ENCODE measurements at places on chromosomes 11 and 22. TPM values are rescaled to one million over a fixed set of nuclear protein-coding genes. Genes with fewer than 3 reads are reported as not detected.
A peak's percentile ranks its signal among the peaks of the same experiment; 100 is the strongest.

Gene NLRP14
- 0.19 TPM for total RNA-seq

Gene MLC1
- total RNA-seq, result 2.1 TPM

Gene MRGPRF
- total RNA-seq, result 4.6 TPM

Gene SMARCB1
- total RNA-seq, result 52.5 TPM

Gene CADM1
- 21.4 TPM for total RNA-seq

Gene KRTAP5-10
- not detected for total RNA-seq

Gene C1QTNF4
- total RNA-seq, result 0.30 TPM

Gene FAM111B
- total RNA-seq, result 2.2 TPM

DNA sequence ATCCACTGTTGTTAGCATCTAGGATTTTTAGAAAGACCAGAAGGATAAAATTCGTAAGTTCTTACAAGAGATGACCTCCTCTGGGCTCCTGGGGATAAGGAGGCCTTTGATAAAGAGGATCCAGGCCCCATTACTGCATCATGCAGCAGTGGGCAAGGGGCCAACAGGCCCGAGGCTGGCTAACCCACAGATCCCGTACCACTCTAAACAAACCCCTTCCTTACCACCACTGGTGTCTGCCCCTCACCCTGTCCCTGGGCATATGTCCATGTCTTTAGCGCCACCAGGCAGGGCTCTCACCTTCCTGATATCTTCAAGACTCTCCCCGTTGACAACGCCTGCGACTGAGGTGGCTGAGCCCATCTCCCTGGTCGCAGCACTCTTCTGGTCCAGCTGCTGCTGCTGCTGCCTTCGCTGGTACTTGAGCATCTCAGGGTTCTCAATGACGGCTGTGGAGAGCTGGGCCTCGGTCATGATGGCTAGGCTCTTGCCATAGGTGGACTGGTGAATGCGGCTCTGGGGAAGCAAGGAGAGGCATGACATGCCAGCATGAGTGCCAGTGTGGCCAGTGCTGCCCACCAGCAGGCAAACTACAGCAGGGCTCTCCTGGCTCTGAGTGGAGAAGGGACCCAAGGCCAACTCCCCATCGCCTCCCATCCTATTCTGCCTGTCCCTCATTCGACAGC, 46.2 kb downstream of the HIRA start:
- DNase-seq, result peak; percentile 70

DNA sequence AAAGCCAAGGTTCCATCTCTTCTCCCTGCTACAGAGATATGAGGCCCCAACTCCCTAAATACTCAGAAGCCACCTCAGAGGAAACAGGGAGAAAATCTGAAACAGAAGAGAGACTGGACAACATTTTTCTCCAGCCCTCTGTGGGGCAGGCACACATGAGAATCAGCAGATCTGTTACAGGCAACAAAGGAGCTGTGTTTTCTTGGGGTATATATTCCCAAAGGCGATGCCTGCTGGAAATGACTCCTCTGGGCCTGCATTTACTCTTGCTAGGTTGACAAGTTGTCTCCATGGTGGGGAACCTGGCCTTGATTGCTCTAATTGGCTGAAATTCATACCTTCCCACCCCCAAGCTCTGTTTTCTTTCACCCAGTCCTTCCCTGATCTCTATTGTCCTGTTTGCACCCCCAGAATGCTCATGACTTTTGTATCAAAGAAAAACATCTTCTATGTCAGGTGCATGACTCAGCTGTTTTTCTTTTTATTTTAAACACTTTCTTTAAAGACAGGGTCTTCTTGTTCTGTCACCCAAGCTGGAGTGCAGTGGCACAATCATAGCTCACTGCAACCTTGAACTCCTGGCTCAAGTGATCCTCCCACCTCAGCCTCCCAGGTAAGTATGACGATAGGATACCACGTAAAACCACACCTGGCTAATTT, 23.5 kb upstream of the P2RY6 start:
- DNase-seq, result no peak

DNA sequence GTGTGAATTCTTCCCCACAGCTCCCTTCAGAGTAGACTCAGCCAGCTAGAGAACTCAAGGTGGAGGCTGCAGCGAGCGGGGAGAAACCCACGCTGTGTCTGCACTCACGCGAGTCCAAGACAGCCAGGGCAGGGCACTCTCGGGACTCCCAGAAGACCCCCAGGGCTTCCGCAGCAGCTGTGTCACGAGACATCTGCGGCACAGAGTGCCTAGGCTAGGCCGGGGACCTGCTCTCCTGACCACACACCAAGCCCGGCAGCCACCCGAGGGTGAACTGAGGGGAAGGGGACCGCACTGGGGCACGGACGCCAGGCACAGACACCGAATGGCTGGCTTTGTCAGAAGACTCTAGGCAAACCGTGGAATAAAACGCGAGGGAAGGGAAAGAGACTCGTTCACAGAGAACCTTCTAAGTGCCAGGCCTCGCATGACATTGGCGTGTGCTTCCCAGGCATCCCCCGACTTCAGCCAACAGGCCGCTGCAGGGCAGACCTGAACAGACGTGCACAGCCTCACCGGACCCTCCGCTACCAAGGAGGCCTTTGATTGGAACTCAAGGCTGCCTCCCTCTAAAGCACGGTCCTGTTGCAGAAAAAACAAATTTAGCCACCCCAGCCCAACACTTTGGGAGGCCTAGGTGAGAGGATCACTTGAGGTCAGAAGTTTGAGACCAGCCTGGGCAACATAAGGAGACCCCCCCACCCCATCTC, 18.2 kb upstream of the MOB2 start:
- no peak for DNase-seq

DNA sequence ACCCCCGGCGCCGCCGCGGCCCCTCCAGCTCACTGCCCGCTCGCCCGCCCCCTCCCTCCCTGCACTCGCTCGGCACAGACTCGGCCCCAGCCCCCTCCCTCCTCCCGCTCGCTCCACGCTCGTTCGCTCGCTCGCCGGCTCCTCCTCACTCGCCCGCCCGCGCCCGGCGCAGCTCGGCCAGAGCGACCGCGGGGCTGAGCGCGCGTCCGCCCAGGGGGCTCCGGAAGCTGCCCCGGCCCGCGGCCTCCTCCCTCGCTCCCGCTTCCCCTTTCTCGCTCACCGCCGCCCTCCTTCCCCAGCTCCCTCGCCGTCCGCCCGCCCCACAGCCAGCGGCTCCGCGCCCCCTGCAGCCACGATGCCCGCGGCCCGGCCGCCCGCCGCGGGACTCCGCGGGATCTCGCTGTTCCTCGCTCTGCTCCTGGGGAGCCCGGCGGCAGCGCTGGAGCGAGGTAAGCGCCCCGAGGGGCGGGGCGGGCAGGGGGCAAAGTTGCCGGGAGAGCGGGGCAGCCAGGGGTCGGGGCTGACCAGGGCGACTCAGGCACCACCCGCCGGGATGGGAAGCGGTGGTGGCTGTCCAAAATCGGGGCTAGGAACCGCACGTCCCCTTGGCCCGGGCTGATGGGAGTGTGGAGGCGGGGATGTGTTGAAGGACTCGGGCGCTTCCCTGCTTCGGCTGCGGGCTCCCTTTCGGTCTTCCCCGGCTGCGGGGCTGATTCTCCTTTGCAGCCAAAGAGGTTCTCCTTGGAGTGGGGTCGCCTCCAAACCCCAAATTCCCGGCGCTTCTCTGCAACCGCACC, at the start of gene SEZ6L:
TSS of gene SEZ6L (plus strand) at position 148 of the 797 bp plus-strand sequence. CDS start at position 356, 208 bp downstream.
- DNase-seq, result no peak

- no peak for DNase-seq
These were observed 1.8 kb upstream of the NAALADL1 start for GRCh38 chr11:65059959-65060824.

DNA sequence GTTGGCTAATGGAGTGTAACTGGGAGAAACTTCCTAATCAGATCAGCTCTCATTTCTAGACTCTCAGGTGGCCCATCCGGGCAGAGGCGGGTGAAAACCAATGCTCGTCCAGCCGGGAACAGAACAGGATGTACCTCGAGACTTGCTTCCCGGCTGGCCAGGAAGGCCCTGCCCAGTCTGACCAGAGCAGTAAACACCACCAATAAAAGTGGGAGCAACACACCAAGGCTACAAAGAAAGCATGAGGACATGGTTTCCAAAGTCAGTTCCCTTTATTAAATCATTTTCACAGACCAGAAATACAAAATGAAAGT, 940 bp upstream of the TNKS1BP1 start:
- peak; percentile 65 for DNase-seq

DNA sequence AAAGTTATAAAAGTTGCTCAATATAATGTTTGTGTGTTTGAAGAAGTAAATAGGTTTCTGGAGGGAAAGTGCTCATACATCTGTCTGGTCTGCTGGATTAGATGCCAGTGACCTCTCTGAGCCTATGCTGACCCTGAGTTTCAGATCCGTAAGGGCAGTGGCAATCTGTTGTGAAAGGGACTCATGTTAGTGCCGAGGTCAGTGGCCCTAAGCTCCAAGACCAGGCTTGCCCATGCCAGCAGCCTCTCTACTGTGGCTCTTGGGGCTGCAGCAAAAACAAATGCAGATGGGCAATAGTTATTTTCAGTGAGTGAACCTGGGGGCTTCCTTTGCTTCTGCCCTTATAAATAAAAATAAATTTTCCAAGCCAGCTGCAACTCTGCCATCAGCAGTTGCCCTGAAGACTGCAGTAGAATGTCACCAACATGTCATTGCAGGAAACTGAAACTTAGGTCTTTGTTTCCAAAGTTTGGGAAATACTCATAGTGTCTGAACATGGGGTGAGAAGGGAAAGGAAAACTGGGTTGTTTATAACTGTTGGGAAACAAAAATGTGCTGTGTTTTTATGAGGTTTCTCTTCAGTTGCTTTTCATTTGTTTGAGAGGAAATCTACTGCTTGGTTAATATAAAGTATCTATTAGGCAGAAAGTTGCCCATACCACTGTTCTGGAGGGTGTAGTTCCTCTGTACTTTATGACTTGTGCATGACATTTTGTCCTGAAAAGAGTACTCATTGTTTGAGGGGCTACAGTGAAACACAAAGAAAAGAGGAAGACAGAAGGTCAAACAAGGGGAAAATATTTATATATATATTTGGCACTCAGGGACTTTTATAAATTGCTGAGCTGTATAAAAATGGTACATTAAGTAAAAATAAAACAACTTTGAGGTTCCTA, 9.5 kb upstream of the MS4A4E start:
- DNase-seq, result no peak

GRCh38 chr11:119361056-119361787, 14.7 kb upstream of the MFRP start:
- no peak for DNase-seq

All from lower leg skin (tissue), 4 donors.